ENCODE measurements at places on chromosomes 2 and 18.

DNA sequence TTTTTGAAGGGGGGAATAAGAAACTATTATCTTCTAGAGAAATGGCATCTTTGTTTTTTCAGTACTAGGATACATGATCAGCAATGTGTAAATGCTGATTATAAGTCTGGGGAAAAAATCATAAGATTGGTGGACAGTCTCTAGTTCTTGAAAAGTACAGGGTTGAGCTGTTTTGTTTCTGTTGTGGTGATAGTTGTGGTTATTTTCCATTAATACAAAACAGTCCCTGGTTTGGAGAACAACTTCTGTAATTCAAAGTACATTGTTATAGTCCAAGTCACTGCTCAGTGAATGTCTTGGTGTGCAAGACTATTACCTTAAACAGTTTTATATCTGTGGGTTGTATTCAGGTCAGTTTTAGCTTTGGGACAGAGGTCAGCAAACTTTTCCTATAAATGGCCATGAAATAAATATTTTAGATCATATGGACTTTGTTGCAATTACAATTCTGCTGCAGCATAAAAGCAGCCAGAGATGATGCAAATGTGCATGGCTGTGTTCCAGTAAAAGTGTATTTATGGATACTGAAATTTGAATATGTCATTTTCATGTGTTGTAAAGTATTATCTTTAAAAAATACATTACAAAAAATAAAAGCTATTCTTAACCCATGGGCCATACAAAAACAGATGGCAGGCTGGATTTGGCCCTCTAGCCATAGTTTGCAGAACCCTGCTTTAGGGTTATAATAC is 111.0 kb downstream of the CERS6 start:
- DNase-seq = no peak

- no peak for DNase-seq
These were observed 29.8 kb upstream of the POMC start for GRCh38 chr2:25198209-25198525.

DNA sequence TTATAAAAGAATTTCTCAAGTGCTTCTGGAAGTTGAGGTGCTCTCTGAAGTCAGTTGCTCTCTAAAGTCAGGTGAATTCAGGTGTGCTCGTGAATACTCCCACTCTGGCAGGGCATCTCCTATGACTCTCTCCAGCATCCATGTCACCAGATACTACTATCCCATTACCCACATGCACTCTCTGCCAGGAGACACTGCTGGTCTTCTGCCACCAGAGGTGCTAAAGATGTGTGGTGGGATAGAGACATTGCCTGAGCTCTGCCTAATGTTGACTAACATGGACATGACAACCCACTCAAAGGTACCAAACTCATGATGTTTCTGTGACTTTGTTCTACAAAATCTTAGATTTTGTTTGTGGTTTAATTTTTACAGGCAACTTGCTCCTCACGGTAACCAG is 106.4 kb upstream of the HNRNPA3 start:
- DNase-seq = no peak

- DNase-seq = no peak
These were observed 165.3 kb downstream of the GALNT1 start for GRCh38 chr18:35746826-35747339.

GRCh38 chr18:57727952-57728807 is 74.9 kb downstream of the ATP8B1 start:
- DNase-seq = no peak

- no peak for DNase-seq
These were observed 210.5 kb upstream of the PIK3C3 start for GRCh38 chr18:41744421-41745030.

Measured in iPS DF 6.9 (cell line).